ENCODE measurements at places on chromosomes 16 and 17. TPM values are rescaled to one million over a fixed set of nuclear protein-coding genes. Genes with fewer than 3 reads are reported as not detected.

ITGAD gene
- polyA plus RNA-seq, result 0.16 TPM

NOTUM gene
- polyA plus RNA-seq, result 2.7 TPM

RASL10B gene
- 12.0 TPM for polyA plus RNA-seq

MT1M gene
- 0.41 TPM for polyA plus RNA-seq

SLFN13 gene
- 43.2 TPM for polyA plus RNA-seq

HBA1 gene
- 856 TPM for polyA plus RNA-seq

CA5A gene
- polyA plus RNA-seq, result 0.21 TPM

KRTAP4-6 gene
- polyA plus RNA-seq, result not detected

TP53TG3F gene
- not detected for polyA plus RNA-seq

HASPIN gene
- 3.1 TPM for polyA plus RNA-seq

HBZ gene
- polyA plus RNA-seq, result 1.4 TPM

CMTM4 gene
- 66.6 TPM for polyA plus RNA-seq

MYH13 gene
- polyA plus RNA-seq, result 0.10 TPM

KRTAP1-5 gene
- not detected for polyA plus RNA-seq

RHBDF2 gene
- 4.8 TPM for polyA plus RNA-seq

KRTAP4-3 gene
- polyA plus RNA-seq, result not detected

NHLRC4 gene
- 7.4 TPM for polyA plus RNA-seq

OTOP3 gene
- polyA plus RNA-seq, result not detected

XYLT1 gene
- polyA plus RNA-seq, result 7.3 TPM

AIPL1 gene
- 0.13 TPM for polyA plus RNA-seq

GCGR gene
- polyA plus RNA-seq, result 15.8 TPM

MMP15 gene
- polyA plus RNA-seq, result 13.4 TPM

C16orf96 gene
- 0.43 TPM for polyA plus RNA-seq

ZPBP2 gene
- polyA plus RNA-seq, result not detected

METTL26 gene
- polyA plus RNA-seq, result 81.6 TPM

KRT36 gene
- polyA plus RNA-seq, result not detected

ABCC12 gene
- 0.16 TPM for polyA plus RNA-seq

CACNG5 gene
- polyA plus RNA-seq, result 2.2 TPM

NPIPA8 gene
- 63.5 TPM for polyA plus RNA-seq

SHCBP1 gene
- 8.8 TPM for polyA plus RNA-seq

PHF23 gene
- polyA plus RNA-seq, result 67.9 TPM

SLC47A2 gene
- polyA plus RNA-seq, result 6.7 TPM

KRT24 gene
- polyA plus RNA-seq, result not detected

SPNS3 gene
- 1.6 TPM for polyA plus RNA-seq

FBXO39 gene
- 0.19 TPM for polyA plus RNA-seq

TEKT5 gene
- polyA plus RNA-seq, result 0.17 TPM

CIAO3 gene
- 21.7 TPM for polyA plus RNA-seq

CDH11 gene
- 212 TPM for polyA plus RNA-seq

JUP gene
- 252 TPM for polyA plus RNA-seq

PRSS36 gene
- polyA plus RNA-seq, result 0.92 TPM

TBC1D3E gene
- not detected for polyA plus RNA-seq

DHRS7B gene
- 40.9 TPM for polyA plus RNA-seq

WFDC1 gene
- polyA plus RNA-seq, result 3.1 TPM

ELAC2 gene
- 62.3 TPM for polyA plus RNA-seq

BAHCC1 gene
- polyA plus RNA-seq, result 23.5 TPM

OR2C1 gene
- polyA plus RNA-seq, result 0.66 TPM

SPNS2 gene
- 58.2 TPM for polyA plus RNA-seq

CACNA1H gene
- polyA plus RNA-seq, result 15.1 TPM

DNAH2 gene
- 0.47 TPM for polyA plus RNA-seq

All from left renal cortex interstitium (tissue), 4 donors.